ENCODE measurements at places on chromosomes 3 and 15.

- DNase-seq, result no peak
These were observed 114.6 kb downstream of the TUSC7 start for GRCh38 chr3:116824208-116824607.

DNA sequence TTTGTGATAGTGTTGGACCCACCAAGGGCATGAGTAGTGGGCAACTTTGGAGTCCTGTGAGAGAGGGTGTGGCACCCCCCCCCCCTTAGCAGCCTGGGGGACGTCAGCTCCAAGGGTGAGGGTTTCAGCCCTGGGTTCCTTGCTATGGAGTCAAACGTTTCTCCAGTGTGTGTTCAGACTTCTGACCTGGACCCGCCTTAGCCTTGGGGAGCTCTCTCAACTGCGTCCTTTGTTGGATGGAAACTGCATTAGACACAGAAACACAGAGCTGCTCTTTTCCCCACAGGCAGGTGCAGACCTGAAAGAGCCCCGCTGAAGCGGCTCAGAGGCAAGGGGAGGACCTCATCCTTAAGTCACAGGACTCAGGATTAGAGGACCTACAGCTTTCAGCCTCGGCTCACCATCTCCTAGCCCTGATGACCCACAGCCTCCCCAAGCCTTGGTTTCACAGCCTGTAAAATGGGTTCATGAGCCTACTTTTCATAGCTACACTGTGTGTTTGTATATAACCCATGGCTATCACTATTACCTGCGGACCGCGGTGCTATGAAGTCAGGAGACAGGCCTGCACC, 19.9 kb downstream of the ZNF710 start:
- DNase-seq, result no peak

GRCh38 chr3:31503456-31503855, 29.3 kb upstream of the STT3B start:
- no peak for DNase-seq

- no peak for DNase-seq
These were observed 67.3 kb upstream of the NUDT16 start for GRCh38 chr3:131314318-131314717.

DNA sequence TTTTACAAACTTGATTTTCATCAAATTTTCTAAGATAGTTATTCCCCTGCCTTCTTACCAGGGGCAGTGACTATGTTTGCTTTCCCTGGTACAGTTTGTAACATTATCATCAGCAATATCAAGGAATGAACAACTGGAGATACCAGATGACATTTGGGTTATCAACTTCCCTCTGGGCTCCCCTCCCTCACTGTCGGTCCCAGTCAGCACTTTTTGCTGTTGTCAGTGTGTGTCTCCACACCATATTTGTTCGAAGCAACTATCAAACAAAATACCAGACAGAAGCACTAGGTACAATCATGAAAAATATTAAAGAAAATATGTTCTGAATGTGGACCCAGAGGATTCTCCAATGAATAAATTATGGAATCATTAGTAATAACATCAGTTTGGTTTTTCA, 75.3 kb downstream of the PLOD2 start:
- DNase-seq, result no peak

DNA sequence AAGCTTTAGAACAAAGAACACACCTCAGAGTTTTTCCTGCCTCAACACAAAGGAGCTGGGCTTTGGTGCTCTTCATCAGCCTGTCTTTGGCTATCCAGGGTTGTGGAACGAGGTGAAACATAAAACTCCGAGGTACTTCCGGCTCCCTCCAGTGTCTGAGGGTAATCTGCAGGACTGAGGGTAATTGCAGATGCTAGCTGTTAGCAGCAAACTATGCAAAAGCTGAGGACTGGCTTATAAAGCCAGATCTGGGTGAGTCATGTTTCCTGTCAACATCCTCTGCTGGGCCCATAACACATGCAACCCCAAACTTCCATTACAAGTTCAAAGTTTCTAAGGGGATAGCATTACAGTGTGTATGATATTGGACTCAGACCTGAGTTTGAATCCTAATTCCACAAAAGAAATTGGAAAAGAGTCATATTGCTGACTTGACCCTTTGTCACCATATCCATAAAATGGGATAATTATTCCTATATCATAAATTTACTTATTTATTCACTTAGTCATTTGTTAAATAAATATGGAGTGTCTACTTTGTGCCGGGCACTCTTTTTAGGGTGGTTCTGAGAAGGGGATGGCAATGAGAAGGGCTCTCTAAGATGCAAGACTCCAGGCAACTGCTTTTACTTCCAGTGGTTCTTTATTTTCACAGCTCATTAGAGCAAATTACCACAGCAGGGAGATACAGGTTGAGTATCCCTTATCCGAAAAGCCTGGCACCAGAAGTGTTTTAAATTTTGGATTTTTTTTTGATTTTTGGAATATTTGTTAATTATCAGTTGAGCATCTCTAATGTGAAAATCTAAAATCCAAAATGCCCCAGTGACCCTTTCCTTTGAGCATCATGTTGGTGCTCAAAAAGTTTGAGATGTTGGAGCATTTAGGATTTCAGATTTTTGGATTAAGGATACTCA, 9.5 kb upstream of the TRIM69 start:
- DNase-seq, result no peak

- DNase-seq, result no peak
These were observed 23.0 kb downstream of the PPM1L start for GRCh38 chr3:160779040-160779439.

GRCh38 chr3:98434412-98434811, 28.6 kb upstream of the OR5K1 start:
- DNase-seq, result no peak

GRCh38 chr3:191499307-191500080, 38.5 kb downstream of the PYDC2 start:
- DNase-seq, result no peak

DNA sequence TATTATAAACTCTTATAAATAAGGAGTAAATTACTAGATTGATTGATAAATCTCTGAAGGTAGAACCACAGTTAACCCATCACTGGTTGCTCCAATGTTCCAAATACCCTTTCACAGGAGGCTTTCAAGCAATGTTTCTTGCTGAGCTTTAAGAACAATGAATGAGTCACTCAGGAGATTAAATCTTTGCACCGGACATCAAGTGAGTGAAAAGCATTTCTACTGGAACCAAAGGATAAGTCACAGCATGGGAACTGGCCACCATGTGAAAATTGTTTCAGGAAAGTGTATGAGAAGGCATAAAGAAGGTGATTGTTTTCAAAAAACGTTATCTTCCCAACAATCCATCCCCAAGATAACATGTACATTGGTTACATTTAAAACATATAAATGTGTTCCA, 90.6 kb downstream of the CNTN3 start:
- no peak for DNase-seq

- DNase-seq, result no peak
These were observed 122.6 kb downstream of the ANO10 start for GRCh38 chr3:43499256-43499655.

GRCh38 chr3:31312400-31312799, 220.3 kb upstream of the STT3B start:
- no peak for DNase-seq

DNA sequence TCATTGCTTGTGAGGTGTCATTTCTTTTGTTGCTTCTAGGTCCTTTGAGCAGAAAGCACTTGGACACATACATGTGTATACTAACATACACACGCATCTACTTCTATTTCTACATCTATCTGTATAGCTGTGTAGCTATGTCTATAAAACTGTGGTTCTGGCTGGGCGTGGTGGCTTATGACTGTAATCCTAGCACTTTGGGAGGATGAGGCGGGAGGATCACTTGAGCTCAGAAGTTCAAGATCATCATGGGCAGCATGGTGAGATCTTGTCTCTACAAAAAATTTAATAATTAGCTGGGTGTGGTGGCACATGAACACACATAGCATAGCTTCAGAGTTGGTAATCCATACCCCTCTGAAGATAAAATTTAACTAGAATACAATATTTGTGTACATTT, 65.0 kb upstream of the MAGI1 start:
- no peak for DNase-seq

- DNase-seq, result no peak
These were observed 168.2 kb downstream of the MBNL1 start for GRCh38 chr3:152436707-152437590.

- DNase-seq, result no peak
These were observed 25.1 kb downstream of the ALDH1L1 start for GRCh38 chr3:126155280-126155640.

DNA sequence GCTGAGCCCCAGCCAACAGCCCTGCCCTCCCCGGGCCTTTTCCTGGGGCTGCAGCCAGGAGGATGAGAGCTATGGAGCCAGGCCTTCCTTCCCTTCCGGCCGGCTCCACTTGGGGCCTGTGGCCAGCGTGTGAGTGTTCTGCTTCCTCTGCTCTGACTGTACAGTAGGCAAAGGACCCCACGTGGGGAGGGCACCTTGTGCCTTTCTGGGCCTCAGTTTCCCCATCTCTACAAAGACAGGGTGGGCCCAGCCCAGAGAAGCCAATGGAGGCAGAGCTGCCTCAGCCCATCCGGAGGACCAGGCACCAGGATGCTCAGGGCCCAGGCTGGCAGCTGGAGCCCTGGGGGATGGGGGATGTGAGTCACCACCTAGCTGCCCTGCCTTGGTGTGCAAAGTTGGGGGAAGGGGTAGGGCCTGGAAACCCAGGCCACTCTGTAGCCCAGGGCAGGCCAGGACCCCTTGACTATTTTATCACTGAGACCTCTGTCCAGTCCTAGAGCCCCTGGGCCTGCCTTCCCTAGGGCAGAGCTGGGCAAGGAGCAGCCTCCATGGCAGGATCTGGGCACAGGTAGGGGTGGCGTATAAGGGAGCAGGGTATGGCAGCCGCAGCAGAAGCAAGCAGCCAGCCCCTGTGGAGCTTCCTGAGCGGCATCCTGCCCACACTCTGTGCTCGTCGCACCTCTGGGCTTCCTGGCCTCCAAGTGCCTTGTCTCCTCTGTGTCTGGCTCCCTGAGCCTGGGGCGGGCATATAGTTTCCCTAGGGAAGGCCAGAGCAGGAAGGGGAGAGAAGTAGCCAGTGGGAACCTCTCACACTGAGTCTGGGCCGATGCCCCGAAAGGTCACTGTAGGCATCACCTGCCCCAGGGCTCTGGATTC, 1.8 kb downstream of the PSTPIP1 start:
- no peak for DNase-seq

DNA sequence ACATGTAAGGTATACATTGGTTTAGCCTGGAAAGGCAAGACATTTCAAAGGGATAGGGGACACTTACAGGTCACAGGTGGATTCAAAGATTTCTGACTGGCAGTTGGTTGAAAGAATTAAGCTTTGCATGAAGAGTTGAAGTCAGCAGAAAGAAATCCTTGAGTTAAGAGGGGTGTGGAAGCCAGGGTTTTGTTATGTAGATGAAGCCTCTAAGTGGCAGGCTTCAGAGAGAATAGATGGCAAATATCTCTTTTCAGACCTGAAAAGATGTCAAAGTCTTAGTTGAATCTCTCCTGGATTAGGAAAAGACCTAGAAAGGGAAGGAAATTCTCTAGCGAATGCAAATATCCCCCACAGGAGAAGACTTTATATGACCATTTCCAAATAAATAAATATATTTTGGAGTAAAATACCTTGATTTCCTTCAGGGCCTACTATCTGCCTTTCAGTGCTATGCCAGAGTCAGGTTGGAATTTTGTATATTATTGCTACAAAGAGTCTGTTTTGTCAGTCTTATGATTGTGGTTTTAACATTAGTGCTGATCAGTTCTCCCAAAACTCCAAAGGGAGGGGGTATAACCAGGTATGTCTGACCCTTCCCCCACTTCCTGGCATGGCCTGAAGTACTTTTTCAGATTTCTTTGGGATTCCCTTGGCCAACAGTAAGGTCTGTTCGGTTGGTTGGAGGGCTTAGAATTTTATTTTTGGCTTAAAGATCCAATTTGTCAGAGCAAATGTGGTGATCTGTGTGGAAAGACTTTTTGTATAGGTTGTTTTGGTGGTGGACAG, 286.4 kb downstream of the LRTM1 start:
- DNase-seq, result no peak

GRCh38 chr3:38348903-38349302, 2.3 kb downstream of the XYLB start:
- DNase-seq, result no peak

- DNase-seq, result no peak
These were observed 1199.9 kb downstream of the SI start for GRCh38 chr3:163878396-163878795.

GRCh38 chr15:89818287-89818686, 3.6 kb upstream of the ANPEP start:
- no peak for DNase-seq

- DNase-seq, result no peak
These were observed 107.8 kb downstream of the ADAM10 start for GRCh38 chr15:58641660-58642059.

GRCh38 chr15:85407421-85408269, 27.2 kb downstream of the AKAP13 start:
- DNase-seq, result no peak

- no peak for DNase-seq
These were observed 206.9 kb downstream of the RPLP1 start for GRCh38 chr15:69659454-69660050.

- no peak for DNase-seq
These were observed 411.4 kb downstream of the AGBL1 start for GRCh38 chr15:86491118-86491517.

- DNase-seq, result no peak
These were observed 287.9 kb upstream of the CDIN1 start for GRCh38 chr15:36291501-36291900.

DNA sequence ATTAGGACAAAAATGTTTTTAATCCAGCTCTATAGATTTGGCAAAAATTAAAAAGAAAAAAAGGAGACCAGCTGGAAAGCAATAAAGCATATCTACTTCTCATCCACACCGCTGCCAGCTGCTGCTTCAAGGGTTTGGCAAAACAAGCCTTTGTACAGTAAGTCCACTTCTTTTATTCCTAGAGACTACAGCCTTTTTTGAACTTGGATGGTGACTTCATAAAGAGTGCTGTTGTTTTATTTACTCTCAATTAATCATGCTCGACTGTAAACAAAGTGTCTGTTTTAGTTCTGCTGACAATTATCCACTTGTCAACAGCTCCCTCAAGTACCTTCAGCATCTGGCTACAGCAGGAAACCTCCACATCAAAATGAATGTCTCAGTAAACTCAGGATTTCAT, 12.3 kb upstream of the FOXB1 start:
- DNase-seq, result no peak

- no peak for DNase-seq
These were observed 253.5 kb upstream of the ZPLD1 start for GRCh38 chr3:102181175-102181920.

DNA sequence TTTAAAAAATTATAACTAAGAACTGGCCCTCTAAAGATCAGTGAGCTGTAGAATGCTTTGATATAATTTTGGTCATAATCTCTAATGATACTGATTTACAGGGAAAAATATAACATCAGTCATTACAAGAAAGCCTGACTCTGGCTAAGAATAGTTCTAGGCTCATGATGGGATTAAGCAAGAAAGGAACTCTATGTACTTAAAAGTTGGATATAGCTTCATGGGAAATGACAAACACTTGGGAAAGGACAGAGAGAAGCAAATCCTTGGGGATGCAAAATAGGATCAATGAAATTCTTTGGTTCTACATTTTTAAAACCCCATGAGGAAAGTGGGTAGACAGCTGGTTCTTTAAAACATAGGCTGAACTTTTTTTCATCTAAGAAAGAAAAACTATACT, 472.7 kb upstream of the NR2F2 start:
- DNase-seq, result no peak

GRCh38 chr3:107076946-107077345, 300.3 kb upstream of the CCDC54 start:
- no peak for DNase-seq

- DNase-seq, result no peak
These were observed 4.8 kb upstream of the HCLS1 start for GRCh38 chr3:121665488-121665887.
